ENCODE measurements at places on chromosomes 5 and 9.
A peak's percentile ranks its signal among the peaks of the same experiment; 100 is the strongest.

- no peak for DNase-seq
These were observed 424.6 kb downstream of the CCDC171 start for GRCh38 chr9:15977438-15977837.

- DNase-seq: no peak
These were observed 126.0 kb downstream of the MLLT3 start for GRCh38 chr9:20496328-20496727.

GRCh38 chr5:148949841-148950470 is 112.9 kb downstream of the SH3TC2 start:
- no peak for DNase-seq

GRCh38 chr9:100066539-100066938 is 32.3 kb downstream of the ERP44 start:
- no peak for DNase-seq

- no peak for DNase-seq
These were observed 73.7 kb downstream of the ITGA1 start for GRCh38 chr5:52861368-52861767.

- no peak for DNase-seq
These were observed 107.3 kb downstream of the ZDHHC21 start for GRCh38 chr9:14585730-14586473.

DNA sequence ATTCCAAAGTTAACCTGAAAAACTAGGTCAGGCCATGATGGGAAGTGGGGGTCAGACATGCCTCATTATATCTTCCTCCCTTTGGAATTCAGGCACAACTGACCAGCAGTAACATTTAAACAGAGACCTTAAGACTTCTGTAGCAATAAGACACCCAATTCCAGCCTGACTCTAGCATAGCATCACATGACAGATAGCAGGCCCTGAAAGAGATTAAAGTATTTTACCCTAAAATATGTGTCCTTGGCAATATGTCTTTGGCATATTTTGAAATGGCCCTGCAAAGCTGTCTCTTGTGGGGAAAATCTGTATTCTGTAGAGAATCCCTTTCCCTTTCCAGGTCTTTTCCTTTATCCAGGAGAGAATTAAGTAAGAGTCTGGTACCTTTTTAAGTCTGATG is 34.3 kb downstream of the S1PR3 start:
- no peak for DNase-seq

- no peak for DNase-seq
These were observed 21.3 kb upstream of the SLC12A2 start for GRCh38 chr5:128062172-128062746.

DNA sequence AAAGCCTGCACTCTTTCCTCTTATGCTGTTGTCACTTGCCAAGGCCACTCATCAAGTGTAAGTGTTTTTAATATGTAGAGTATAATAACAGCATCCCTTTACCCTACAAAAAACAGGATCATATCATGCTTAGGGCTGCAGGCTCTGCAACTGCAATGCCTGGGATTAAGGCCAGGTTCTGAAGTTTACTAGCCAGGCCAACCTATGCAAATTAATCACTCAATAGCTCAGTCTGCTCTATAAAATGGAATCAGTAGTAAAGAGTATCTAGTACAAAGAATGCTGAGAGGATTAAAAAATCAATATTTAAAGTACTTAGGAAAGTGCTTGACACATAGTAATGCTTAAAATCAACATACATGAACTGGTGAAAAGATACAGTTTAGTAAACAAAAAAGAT is 253.3 kb downstream of the EDIL3 start:
- DNase-seq: no peak

- no peak for DNase-seq
These were observed 17.2 kb downstream of the FGF10 start for GRCh38 chr5:44372028-44372427.

- DNase-seq: no peak
These were observed 805.5 kb upstream of the DMAC1 start for GRCh38 chr9:8605096-8605495.

DNA sequence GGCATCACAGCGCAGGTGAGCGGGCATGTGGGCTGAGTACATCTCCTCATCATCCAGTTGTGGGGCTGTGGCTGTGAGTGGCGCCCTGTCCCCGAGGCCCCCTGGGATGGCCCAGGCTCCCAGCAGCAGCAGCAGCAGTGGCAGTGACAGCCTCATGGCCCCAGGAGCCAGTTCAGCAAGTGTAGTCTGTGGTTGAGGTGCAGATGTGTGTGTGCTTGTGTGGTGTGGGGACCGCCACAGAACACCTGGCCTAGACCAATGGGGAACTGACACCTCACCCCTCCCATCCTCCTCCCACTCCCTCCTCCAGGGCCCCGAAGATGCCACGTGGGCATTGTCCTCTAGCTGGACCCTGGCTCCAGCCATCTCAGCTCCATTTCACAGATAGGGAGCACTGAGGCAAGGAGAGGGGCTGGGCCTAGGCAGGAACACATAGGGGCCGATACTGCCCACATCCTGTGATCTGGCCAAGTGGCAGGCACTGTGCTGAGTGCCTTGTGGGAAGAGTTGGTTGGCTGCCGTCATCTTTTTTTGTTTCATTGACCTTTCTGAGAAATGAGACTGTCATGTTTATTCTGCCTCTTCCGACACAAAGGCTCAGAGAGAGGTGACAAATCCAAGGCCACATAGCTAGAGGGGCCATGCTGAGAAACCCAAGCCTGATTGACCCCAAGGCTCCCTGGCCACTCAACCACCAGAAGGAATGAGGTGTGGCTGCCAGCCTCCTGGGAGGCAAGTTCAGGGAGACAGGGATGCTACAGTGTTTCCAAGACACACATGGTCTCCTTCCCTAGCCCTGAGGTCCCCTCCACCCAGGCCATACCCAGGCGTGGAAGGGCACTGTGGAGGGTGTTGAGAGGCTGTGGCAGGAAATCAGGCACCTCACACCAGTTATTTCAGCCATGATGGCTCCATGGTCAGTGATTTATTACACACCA is at the start of gene MZB1:
Gene MZB1, minus strand, starts transcription at position 213 of the 938 bp plus-strand sequence. Its CDS starts 57 bp downstream, at position 156.
- no peak for DNase-seq

DNA sequence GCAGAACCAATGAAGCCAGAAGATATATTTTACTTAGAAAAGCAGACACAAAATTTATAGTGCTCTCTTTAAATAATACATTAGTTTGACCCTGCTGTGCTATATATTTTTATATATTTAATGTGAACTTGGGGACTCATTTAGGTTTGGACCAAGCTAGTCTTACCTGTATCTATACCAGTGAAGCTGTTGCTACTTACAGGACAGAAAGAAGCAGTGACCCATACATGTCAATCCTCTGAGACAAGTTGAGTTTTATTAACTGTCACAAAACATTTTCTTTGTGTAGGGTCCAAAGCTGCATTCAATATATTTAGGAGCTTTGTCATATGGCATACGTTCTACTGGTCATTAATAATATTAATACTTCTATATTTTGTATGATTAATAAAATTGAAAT is 327.7 kb upstream of the NUDT12 start:
- DNase-seq: no peak

DNA sequence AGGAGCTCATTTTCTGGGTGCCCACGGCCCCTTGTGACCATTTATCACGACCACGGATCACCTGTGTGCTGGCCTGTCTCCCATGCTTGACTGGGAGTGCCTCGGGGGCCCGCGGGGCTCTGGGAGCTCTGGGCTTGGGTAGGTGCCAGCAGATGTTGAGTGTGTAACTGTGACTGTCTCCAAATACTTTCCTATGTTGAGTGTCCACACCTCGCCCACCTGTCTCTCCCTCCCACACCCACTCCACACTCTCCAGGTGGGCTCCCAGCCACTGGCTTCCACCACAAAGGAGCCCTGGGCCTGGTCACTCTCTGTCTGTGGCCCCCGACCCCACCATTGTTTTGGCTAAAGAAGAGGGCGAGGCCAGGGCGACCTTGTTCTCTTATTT is 196.4 kb downstream of the CDK5RAP2 start:
- DNase-seq: no peak

DNA sequence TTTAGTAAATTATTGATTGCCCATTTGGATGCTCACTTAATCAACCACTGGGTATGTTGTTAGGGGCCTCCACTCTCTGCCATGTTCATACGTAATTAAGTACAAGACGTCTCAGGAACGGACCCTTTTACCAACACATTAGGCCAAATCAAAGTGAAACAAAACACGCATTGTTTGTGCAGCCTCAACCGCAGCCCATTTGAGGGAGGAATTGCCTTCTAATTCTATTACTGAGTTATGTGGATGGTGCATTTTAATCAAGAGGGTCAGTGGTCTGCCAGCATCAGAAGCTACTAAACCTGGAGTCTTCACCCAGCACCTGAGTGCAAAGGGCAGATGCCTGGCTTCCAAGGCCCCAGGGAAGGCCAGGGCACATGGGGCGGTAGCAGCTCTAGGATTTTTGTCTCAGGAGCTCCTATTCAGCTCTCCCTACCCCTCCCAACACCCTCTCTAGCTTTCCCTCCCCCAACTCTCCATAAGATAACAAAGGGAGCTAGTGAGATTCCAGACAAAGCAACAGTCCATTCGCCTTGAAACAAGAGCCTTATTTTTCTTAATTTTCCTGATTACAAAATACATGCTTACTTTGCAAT is 7.9 kb upstream of the MED27 start:
- DNase-seq: no peak

DNA sequence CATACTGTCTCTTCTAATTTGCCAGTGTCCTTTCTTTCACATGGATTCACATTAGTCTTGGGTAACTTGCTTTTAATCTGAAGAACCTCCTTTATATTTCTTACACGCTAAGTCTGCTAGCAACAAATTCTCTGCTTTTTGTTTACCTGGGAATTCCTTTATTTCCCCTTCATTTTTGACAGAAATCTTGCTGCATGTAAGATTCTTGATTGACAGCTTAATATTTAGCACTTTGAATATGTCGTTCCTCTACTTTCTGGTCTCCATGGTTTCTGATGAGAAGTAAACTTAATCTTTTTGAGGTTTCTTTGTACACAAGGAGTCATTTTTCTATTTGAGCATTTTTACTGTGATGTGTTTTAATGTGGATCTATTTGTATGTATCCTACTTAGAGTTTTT is 6.2 kb upstream of the PTPDC1 start:
- no peak for DNase-seq

DNA sequence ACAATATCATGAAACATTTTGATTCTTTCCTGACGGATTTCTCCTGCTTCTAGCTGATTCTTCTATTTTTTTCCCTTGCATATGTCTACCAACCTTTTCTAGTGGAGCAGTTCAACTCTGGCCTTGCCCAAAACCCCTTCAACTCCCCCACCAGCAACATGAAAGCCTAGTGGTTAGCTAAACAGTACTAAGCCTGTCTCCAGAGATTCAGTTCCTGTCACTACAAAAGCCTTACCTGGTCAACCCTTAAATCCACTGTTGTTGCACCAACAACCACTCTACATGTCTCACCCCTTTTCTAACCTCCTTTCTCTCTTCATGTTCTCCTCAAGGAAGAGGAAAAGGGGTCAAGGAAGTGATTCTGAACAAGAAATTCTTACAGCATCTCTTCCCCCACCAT is 74.8 kb upstream of the PIK3R1 start:
- no peak for DNase-seq

GRCh38 chr9:132077881-132078698 is 1.6 kb downstream of the MED27 start:
- peak; percentile 16 for DNase-seq

DNA sequence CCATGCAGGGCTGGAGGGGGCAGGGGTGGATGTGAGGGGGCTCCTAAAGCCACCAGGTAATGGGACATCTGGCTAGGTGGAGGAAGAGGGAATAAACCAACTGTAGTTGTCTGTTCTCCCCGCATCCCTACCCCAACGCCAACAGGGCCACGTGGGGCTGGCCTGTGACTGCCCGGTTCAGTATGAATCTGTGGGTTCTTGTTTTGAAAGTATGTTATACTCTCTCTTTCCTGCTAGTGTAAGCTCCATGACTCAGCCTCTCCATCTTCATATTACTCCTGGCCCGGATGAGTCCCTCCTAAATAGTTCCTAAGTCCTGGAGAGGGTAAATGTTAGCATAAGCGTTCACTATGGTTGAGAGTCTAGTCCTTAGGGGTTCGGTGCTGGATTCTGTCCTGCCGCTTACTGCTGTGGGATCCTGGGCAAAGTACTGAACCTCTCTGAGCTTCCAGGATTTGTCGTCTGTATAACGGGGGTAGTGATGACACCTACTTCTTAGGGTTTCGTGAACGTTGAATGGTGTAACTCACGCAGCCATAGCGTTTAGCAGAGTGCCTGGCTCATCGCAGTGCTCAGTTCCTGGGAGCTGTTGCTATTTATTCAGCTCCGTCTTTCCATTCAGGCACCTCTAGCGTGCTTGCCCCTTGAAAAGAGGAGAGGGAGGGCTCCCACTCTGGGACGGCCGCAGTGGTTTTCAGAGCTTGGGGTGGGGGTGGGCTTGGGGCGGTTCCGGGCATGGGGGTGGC is 28.8 kb downstream of the LHX2 start:
- DNase-seq: no peak

DNA sequence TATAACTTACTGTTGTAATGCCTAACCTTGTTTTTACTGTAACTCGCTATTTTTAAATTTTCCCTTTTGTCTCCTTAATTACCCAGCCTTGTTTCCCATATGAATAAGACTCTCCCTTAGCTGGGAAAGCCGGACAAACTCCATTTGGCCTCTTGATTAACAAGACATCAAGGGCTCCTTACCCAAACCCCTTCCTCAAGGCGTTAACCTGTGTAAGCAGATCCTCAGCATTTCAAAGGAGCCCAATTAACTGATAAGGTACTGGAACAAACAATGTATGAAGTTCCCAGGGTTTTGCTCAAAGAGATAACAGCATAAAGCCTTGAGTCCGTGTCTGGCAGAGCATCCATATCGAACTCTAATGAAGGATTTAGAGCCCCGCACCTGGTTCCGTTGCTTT is 66.0 kb upstream of the SIMC1 start:
- no peak for DNase-seq

GRCh38 chr5:158641016-158641415 is 458.7 kb downstream of the EBF1 start:
- no peak for DNase-seq

DNA sequence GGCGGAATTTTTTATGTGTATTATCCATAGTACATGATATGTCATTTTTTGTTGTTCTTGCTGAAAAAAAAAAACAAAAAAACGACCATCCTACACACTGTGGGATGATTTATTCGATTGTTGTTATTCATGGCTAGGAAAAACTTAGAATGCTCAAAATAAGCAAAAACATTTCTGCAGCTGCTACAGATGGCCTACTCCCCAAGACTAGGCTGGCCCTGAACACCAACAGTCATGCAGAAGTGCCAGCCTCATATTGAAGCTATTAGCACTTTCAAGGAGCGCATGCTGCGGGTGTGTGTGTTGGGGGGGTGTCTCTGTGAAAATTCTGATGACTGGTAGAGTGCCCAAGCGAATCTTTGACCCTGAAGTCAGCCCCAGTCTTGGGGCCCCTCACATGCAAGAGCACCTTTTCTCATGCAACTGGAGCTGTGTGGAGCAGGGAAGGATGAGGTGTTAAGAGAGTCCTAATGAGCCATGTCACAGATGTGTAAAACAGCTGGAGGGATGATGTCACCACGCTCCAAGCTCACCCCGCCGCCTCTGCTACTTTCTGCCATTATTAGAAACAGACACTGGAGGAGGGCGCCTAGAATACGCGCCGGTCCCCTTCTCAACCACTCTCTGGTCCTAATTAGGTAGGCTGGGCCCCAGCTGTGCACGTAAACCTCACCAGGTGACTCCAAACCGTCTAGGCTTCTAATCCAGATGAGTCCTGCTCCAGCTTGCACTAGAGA is 61.0 kb upstream of the SMIM23 start:
- peak; percentile 20 for DNase-seq

All from fibroblast of the conjunctiva (primary cell).